Foreskin keratinocyte (primary cell): ENCODE measurements at places on chromosomes 3 and 15. TPM values are rescaled to one million over a fixed set of nuclear protein-coding genes. Genes with fewer than 3 reads are reported as not detected.

Gene SCN11A
- not detected in 2 replicates for total RNA-seq

Gene PPARG
- 0.63 and 0.71 TPM in 2 replicates for total RNA-seq

Gene SKOR1
- not detected in 2 replicates for total RNA-seq

Gene IQCH
- total RNA-seq, result 2.6 and 3.3 TPM in 2 replicates

Gene CPEB1
- not detected in 2 replicates for total RNA-seq

Gene PTX3
- 0.32 TPM in 1 of 2 replicates, not detected in the other for total RNA-seq

Gene GOLGA8O
- 0.24 TPM in 1 of 2 replicates, not detected in the other for total RNA-seq

Gene CKMT1A
- total RNA-seq, result 28.7 and 86.0 TPM in 2 replicates

Gene TMC3
- not detected in 2 replicates for total RNA-seq

Gene SERPINI1
- 3.0 and 4.1 TPM in 2 replicates for total RNA-seq

Gene SH3GL3
- 0.20 and 0.32 TPM in 2 replicates for total RNA-seq

Gene CCR8
- total RNA-seq, result not detected in 2 replicates

Gene TGFBR2
- 125 TPM in 2 replicates for total RNA-seq

Gene CMTM7
- 27.5 and 33.2 TPM in 2 replicates for total RNA-seq

Gene NR2E3
- total RNA-seq, result 0.28 and 0.65 TPM in 2 replicates

Gene RBM6
- total RNA-seq, result 47.3 and 52.8 TPM in 2 replicates

Gene GCSAM
- total RNA-seq, result 1.3 and 1.4 TPM in 2 replicates

Gene CAMKV
- not detected in 2 replicates for total RNA-seq

Gene LRRC31
- not detected in 2 replicates for total RNA-seq

Gene ST8SIA2
- total RNA-seq, result 0.99 and 1.5 TPM in 2 replicates

Gene IGSF11
- total RNA-seq, result not detected in 2 replicates

Gene RASGRP1
- not detected in 2 replicates for total RNA-seq

Gene DIS3L
- 9.9 and 12.2 TPM in 2 replicates for total RNA-seq

Gene EPHA6
- total RNA-seq, result not detected in 2 replicates

Gene PPP1R14D
- total RNA-seq, result not detected in 2 replicates

Gene CEP97
- 11.1 and 12.0 TPM in 2 replicates for total RNA-seq

Gene FOXL2NB
- total RNA-seq, result 0.25 and 0.92 TPM in 2 replicates

Gene PLA2G4E
- 0.07 and 0.14 TPM in 2 replicates for total RNA-seq

Gene LRRN1
- 0.04 TPM in 1 of 2 replicates, not detected in the other for total RNA-seq

Gene CSTA
- total RNA-seq, result 336 and 383 TPM in 2 replicates

Gene TNFSF10
- 8.5 and 16.7 TPM in 2 replicates for total RNA-seq

Gene TOPAZ1
- total RNA-seq, result not detected in 2 replicates

Gene THBS1
- 2,996 and 3,493 TPM in 2 replicates for total RNA-seq

Gene CPOX
- total RNA-seq, result 23.3 and 26.9 TPM in 2 replicates

Gene IMPG2
- total RNA-seq, result 0.03 and 0.04 TPM in 2 replicates

Gene ITGA11
- not detected in 2 replicates for total RNA-seq

Gene ZNF501
- total RNA-seq, result 3.2 TPM in 2 replicates

Gene RETNLB
- total RNA-seq, result not detected in 2 replicates

Gene GUCA1C
- 0.28 TPM in 1 of 2 replicates, not detected in the other for total RNA-seq

Gene KLHL40
- not detected in 2 replicates for total RNA-seq

Gene CLDN18
- not detected in 2 replicates for total RNA-seq

Gene SPTBN5
- total RNA-seq, result 0.63 and 1.4 TPM in 2 replicates

Gene CD86
- 0.49 and 0.92 TPM in 2 replicates for total RNA-seq

Gene B3GALNT1
- 8.6 and 9.0 TPM in 2 replicates for total RNA-seq

Gene GMPPB
- total RNA-seq, result 41.4 and 44.5 TPM in 2 replicates

Gene SLMAP
- total RNA-seq, result 79.5 and 85.7 TPM in 2 replicates

Gene GDPGP1
- total RNA-seq, result 1.3 and 2.6 TPM in 2 replicates

Gene ADAMTS7
- 0.49 and 1.0 TPM in 2 replicates for total RNA-seq
